ENCODE measurements at places on chromosomes 16 and 17.

GRCh38 chr17:81160306-81160705 lies 5.0 kb upstream of the PVALEF start:
- no peak for DNase-seq

GRCh38 chr16:55725055-55725777 lies 69.4 kb downstream of the SLC6A2 start:
- no peak for DNase-seq

DNA sequence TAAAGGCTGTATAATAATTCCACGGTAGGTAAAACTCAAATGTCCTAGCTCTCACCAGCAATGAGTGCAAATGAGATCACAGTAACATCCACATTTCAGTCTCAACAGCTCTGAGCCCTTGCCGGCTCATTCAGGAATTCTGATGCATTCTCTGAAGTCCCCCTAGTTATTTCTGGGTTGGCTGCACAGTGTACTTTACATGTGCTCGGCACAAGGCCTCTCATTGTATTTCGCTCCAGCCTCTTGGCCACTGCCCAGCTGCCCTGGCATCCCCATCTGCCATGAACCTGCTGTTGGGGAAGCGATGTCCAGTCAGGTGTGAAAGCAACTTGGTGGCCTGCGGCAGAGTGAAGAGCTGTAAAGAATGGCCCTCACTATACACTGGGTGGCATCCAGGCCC lies 14.3 kb downstream of the PRCD start:
- DNase-seq: no peak

DNA sequence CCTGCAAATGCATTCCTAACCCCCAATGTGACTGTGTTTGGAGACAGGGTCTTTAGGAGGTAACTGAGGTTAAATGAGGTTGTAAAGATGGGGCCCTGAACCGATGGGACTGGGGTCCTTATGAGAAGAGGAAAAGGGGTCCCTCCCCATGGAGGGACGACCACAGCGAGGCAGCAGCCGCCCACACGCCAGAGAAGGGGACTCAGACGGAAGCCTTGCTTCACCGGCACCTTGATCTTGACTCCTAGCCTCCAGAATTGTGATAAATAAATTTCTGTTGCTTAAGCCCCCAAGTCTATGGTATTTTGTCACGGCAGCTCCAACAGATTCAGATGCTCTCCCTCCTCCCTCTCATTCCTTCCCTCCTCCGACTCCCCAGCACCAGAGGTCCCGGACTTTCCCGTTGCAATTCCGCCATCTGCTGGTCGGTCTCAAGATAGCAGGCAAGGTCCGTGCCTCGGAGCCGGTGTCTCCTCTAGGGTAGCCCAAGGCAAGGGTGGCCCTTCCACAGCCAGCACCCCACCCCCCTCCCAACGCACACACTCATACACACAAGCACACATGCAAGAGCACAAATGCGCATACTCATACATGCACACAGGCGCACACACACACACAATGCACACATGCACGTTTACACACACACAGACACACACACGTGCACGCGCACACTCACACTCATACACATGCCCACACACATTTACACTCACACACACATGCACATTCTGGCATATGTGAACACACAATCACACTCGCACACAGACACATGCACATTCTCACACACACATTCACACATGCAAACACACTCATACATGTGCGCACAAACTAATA lies 23.1 kb upstream of the C16orf78 start:
- peak; percentile 9 for DNase-seq

- no peak for DNase-seq
Observed at GRCh38 chr16:58842156-58842555, 108.0 kb upstream of the GOT2 start.

- no peak for DNase-seq
Observed at GRCh38 chr16:87094556-87094865, 222.7 kb downstream of the C16orf95 start.

DNA sequence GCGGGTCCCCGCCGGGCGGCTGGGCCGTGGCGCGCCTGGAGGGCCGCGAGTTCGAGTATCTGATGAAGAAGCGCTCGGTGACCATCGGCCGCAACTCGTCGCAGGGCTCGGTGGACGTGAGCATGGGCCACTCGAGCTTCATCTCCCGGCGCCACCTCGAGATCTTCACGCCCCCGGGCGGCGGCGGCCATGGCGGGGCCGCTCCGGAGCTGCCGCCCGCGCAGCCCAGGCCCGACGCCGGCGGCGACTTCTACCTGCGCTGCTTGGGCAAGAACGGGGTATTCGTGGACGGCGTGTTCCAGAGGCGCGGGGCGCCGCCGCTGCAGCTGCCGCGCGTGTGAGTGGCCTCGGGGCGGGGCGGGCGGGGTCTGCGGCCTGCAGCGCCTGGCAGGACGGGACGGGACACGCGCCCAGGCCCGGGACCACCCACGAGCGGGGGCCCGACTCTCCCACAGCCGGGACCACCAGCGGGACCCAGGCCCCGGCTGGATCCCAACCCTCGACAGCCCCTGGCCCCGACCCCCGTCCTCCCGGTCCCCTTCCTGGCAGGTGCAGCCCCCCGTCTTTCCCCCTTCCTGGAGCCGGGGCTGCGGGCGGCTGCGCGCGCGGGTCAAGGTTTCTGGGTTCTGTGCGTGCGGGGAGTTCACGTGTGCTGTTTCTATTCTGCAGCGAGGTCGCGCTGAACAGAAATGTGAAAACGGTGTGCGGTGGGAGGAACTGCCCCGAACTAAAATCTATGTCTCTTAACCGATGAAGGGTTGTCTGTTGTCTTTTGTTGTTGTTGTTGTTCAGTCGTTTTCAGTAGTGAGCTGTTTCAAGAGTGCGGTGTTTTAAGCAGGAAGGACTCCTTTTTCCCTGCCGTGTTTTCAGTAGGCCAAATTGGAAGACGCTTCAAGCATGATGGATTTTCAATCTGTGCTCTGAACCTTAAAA lies 705 bp downstream of the FOXK2 start:
- DNase-seq: no peak

GRCh38 chr16:76577003-76577402 lies 299.8 kb downstream of the CNTNAP4 start:
- DNase-seq: no peak

Measured in fibroblast of gingiva (primary cell).